ENCODE measurements at places on chromosomes 7 and 10.

- DNase-seq = no peak
Observed at GRCh38 chr7:137967143-137968018, 34.5 kb downstream of the CREB3L2 start.

DNA sequence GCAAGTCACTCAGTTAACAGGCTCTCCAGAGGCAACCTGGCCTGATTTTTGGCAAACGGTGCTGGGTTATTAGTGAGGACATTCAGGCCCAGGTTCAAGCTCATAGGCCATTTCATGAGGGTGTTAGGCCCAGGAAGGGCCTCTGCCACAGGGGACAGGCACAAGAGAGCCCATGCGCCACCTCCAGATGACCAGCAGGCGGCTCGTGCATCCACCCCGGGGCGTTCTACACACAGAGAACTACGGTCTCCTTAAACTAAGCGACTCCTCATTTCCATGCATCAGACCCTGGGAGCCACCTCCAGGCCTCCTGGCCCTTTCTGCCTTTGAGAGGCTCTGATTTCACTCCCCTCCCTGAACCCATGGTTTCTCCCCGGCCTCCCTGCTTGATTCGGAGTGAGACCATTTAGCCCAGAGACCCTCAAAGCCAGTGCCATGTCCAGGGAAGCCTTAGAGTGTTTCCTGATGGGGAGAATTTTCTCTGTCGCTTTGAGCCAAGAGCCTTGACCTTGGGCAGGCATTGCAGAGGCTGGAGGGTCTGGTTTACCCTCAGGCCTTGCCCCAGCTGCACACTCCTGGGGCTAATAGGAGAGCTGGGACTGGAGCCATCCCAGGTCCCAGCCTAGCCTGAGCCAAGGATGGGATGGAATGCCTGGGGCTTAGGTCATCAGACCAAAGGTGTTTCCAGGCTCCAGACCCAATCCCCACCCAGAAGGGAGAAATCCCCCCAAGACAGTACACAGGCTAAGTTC is 188.0 kb downstream of the GRID1 start:
- peak; percentile 13 for DNase-seq

- no peak for DNase-seq
Observed at GRCh38 chr10:73796766-73797165, 11.4 kb downstream of the ZSWIM8 start.

- DNase-seq = no peak
Observed at GRCh38 chr10:86344714-86345161, 21.9 kb downstream of the GRID1 start.

GRCh38 chr10:20647756-20648155 is 249.4 kb downstream of the NEBL start:
- no peak for DNase-seq

DNA sequence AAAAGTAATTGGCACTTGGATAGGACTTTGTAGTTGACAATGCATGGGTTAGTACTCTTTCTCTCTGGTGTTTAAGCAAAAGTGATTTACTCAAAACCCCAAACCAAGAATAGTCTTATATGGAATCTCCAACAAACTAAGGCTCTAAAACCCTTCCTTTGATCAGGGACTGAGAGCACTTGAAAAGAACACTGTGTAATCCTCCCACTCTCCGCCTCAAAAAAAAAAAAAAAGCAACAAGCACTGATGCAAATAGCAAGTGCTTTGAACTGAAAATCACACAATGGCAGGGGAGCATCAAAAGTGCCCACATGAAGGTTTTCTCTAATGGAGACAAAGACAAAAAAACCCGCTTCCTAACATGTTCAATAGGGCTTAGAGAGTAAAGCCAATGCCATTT is 467.9 kb upstream of the AUTS2 start:
- DNase-seq = no peak

Measured in SJCRH30 (cell line).